ENCODE measurements at places on chromosomes 3 and 15.

DNA sequence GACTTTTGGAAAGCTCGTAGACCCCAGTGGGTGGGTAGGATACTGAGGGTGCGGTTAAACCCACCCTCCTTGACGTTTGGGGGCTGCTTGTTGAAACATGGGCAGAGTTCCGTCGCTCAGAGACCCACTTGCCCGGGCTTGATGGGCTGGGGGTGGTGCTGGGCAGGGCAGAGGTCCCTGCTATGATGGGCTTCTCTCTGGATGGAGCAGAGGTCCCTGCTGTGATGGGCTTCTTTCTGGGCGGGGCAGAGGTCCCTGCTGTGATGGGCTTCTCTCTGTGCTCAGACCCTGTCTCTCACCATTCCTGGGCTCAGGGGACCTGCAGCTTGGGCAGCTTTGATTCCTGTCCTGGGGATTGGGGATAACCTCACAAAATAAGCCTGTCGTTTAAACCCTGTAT is 45.2 kb downstream of the FBLN2 start:
- DNase-seq: no peak

- DNase-seq: no peak
These were observed 133.3 kb upstream of the CHL1 start for GRCh38 chr3:63095-63765.

DNA sequence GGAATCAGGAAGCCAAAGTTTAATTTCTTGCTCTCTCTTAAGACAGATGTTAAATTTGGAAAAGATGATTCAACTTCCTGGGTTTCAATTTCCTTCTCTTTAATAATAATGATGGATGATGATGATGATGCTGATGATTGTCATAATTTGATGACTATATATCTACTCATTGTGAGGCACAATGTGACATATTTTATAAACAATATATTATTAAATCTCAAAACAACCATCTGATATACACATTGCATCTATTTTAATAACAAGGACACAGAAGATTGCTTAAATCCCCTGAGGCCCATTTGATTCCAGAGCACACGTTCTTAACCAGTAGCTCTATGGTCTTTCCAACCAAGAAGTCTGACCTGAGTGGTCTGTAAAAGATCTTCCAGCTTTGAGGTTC is 124.0 kb downstream of the CNTN6 start:
- DNase-seq: no peak

- no peak for DNase-seq
These were observed 433.7 kb downstream of the MAGI1 start for GRCh38 chr3:65604863-65605526.

- no peak for DNase-seq
These were observed 789 bp upstream of the SEC61A1 start for GRCh38 chr3:128051459-128051836.

GRCh38 chr3:189056646-189057335 is 115.0 kb upstream of the TPRG1 start:
- no peak for DNase-seq

GRCh38 chr15:67416891-67417290 is 104.0 kb upstream of the C15orf61 start:
- DNase-seq: no peak

DNA sequence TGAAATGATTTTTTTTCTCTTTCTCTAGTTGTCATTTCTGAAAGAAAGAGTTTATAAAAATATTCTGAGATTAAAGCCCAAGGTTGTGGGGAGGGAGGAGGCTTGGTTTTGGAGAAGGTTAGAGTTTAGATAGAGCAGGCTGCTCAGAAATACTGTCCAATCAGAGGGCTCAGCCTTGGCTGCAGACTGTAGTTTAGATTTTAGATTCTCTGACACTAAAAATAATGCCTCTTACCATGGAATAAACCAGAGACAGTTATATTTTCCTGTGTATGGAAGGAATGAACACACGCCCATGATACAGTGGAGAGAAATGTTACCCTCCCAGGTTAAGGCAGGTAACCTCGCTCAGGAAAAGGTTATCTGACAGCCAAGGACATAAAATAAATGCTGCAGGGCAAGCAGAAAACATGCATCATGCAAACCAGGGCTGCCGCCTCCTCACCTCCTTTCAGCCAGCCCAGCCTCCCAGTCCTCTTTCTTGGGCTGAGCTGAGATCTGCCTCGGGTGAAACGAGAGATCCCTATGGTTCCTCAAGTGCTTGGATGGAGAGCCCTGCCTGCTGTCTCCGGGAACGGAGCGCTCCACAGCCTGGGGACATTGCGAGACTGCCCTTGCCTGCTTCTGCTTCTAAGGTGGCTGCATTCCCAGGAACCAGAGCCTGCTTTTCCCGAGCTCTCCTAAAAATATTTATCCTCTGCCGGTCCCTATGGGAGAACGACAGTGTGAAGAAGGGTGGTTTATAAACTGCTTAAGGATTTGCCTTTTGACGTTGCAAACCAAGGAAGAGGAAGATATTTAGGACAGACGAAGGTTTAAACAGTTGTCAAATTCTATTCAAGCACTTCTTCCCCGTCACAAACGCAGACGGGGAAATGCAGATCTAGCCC is 848 bp downstream of the NCEH1 start:
- DNase-seq: no peak

DNA sequence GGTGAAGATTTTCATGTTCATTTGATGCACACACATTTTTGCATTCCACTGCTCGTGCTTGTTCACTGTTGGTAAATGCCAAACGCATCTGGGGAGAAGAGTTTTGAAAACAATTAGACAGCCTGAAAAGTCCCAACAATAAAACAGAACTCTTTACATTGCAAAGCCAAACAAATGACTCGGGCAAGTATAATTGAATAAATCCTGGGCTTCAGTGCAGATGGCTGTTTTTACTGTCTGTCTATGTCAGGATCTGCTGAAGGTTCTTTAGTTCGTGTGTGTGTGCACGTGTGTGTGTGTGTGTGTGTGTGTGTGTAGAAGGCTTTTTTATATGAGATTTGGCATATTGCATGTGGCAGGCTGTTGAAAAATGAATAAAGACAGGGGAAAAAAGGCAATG is 277.5 kb upstream of the CDIN1 start:
- DNase-seq: no peak

- no peak for DNase-seq
These were observed 101.4 kb downstream of the CCNL1 start for GRCh38 chr3:157058392-157059071.

GRCh38 chr3:78647726-78648125 is 1120.1 kb downstream of the ROBO1 start:
- no peak for DNase-seq

- no peak for DNase-seq
These were observed 107.2 kb downstream of the FRMD5 start for GRCh38 chr15:44087578-44088465.

DNA sequence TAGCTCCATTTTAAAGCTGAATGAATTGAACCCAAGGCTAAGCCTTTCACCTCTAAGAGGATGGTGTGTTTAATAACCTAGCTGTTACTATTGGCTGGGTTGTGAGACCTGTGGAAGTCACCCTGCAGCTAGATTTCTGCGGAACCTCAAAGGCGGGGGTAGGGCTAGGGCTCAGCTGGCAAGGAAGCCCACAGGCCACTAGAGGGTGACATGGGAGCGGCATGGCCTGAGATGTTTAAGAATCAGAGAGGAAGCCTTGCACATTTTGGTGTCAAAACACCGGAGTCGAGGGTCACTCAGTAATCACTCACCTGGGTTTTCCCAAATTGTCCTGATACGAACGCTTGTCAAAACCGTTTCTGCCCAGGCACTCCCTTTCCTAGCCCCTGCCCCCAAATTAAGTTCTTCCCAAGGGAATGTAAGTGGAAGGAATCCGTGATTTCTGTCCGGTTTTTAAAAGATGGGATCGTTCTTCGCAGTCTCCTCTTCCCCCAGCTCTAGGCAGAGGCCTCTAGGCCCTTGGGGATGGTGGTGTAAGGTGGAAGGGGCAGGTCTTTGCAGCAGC is 3.8 kb upstream of the ACAD9 start:
- peak; percentile 14 for DNase-seq

All from naive B cell (primary cell).